ENCODE measurements at places on chromosomes 12 and 14.

GRCh38 chr12:27924350-27925135, 48.0 kb downstream of the PTHLH start:
- no peak for DNase-seq

DNA sequence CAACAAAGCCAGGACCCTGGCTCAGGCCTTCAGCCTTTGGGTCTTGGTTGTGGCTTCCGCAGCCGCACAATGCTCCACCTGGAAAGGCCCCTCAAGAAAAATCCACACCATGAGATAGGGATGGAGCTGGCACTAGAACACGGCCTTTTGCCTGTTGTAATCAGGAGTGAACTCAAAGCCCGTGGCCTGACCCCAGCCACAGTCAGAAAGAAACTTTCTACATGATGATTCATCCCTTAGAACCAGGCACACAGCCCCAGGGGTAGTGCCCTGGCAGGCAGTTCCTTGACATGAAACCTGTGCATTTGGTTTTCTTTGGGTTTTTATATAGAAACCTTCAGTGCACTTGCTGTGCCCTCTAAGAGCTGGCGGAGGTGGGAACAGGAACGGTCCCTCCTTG, 5.1 kb downstream of the CLMN start:
- DNase-seq = no peak

DNA sequence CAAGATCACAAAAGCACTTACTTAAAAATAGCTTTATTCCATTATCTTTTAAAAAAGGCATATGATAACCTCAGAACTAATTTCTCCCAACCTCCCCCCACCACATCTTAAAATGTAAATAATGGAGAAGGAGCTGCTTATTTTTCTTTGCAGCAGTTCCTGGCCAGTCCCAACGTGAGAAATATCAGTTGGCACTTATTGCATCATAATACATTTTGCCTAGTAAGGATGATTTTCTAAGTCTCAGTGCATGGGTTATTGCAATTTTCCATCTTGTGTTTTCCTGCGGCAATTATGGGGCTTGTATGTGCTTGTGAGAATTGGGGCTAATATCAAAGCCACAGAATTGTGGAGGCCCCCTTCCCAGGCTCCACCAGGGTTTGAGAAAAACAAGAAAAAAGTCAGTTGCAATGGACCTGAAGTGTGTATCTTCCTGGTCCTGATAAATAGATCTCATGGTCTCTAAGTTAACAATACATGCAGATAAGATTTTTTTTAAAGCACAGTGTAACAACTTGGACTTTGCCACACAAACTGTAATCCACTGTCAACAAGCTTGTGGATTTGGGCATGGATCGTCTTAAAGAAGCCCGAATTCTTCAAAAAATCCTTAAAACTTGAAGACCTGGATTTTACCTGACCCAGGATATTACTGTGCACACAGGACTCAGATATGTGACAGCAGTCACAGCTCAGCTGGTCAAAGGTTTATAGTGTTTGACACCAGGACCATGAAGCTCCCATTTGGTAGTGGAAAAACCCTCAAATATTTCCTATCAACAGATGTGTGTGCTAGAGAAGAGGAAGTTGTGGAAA, 2.8 kb upstream of the WSB2 start:
- DNase-seq = no peak

- DNase-seq = no peak
These were observed 103.9 kb downstream of the PDE3A start for GRCh38 chr12:20472102-20472782.

GRCh38 chr14:60171690-60172089, 6.5 kb upstream of the DHRS7 start:
- no peak for DNase-seq

DNA sequence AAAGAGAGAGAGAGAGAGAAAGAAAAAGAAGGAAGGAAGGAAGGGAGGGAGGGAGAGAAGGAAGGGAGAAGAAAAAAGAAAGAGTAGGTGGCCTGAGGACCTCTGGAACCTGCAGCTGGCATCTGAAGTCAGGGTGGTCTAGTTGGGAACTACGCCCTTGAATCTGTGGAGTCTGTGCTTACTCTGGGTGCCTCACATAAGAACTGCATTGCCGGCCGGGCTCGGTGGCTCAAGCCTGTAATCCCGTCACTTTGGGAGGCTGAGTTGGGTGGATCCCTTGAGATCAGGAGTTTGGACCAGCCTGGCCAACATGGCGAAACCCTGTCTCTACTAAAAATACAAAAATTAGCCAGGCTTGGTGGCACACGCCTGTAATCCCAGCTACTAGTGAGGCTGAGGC, 10.0 kb upstream of the NRDE2 start:
- no peak for DNase-seq

- DNase-seq = no peak
These were observed 93.2 kb downstream of the FBXW8 start for GRCh38 chr12:117003883-117004404.

- no peak for DNase-seq
These were observed 9.8 kb upstream of the SIX1 start for GRCh38 chr14:60658909-60659585.

- no peak for DNase-seq
These were observed 24.2 kb downstream of the DPF3 start for GRCh38 chr14:72869407-72870329.

DNA sequence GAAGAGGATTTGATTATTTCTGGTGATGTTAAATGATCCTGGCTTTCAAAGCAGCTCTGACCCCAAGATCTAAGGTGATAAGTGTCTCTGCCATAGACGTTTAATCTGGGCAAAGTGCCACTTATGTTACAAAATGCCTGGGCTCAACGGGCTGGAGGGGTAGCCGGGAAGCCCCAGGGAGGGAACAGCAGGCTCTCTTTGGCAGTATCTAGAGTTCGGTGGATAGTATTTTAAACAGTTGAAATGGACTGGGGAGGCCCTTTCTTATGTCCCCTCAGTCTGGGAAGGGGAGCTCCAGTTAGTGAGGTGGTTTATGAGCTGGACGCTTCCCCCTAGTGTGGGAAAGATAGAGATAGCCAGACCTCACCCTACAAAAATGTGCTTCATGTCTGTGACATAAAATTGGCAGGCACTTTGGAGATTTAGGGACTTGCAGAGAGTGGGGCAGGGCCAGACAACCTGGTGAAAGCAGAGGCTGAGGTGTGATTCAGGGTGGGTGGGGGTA, 5.5 kb upstream of the HOXC11 start:
- DNase-seq = no peak

- DNase-seq = no peak
These were observed 740.9 kb downstream of the GALC start for GRCh38 chr14:87252103-87252502.

DNA sequence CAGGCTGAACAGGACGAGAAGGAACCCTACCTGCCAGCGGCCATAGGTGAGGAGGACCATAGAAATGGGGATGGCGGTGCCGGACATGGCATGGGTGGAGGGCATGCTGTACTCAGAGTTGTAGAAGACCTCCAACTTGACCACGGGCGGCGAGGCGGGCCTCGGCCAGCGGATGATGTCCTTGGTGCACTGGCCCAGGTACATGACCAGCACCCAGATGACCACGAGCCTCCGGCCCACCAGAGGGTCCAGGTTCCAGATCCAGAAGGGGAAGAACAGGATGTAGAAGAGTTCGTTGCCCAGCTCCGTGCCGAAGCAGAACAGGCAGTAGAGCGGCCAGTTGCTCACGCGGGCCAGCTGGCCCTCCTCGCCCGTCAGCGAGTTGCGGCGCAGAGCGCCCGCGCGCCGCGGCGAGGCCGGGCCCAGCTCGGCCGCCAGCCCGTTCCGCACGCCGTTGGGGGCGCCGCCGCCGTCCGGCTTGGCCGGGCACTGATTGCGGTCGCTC, 582 bp downstream of the SGPP1 start:
- DNase-seq = no peak

DNA sequence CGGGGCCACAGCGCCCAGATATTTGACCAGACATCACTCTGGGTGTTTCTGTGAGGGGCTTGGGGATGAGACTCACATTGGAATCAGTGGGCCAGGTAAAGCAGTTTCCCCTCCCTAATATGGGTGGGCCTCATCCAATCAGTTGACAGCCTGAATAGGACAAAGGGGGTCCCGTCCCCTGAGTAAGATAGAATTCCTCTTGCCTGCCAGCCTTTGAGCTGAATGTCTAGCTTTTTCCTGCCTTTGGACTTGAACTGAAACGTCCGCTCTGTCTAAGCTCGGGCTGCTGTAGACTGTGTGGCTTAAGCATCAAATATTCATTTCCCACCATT, 88.8 kb upstream of the DIO3 start:
- DNase-seq = no peak

DNA sequence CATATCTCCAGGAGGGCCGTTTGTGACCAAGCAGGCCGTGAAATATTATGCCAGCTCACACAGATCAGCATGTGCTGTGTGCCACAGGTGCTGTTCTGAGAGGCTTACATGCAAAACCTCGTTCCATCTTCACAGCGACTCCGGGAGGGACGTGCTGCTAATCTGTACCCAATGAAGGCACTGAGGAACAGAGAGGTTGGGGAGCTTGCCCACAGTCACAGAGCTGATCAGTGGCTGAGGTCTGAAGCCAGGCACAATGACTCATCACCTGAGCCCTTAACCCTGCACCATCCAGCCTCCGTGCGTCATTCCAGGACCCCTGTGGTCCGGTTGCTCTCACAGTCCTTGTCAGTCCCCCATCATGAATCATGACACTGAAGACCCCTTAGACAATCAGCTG, 66.7 kb downstream of the SLC6A12 start:
- DNase-seq = no peak

DNA sequence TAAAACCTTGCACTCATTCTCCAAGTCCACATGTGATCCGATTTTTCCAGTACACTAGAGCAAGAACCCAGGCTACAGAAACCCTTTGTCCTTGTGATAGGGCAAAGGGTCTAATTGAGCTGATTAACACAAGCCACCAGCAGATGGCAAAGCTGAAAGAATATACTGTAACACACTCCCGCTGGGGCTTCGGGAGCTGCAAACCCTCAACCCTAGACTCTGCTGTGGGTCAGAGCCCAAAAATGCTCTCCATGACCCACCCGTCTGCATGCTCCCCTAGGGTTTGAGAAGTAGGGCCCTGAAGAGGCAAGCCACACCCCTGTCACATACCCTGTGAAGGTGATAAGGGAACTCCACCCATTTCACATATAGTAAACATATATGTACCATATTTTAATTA, 33.6 kb upstream of the PCNX1 start:
- DNase-seq = no peak

- DNase-seq = no peak
These were observed 60.5 kb upstream of the LRIG3 start for GRCh38 chr12:58980768-58981167.

- DNase-seq = no peak
These were observed 1.2 kb downstream of the FUT8 start for GRCh38 chr14:65413739-65414045.

DNA sequence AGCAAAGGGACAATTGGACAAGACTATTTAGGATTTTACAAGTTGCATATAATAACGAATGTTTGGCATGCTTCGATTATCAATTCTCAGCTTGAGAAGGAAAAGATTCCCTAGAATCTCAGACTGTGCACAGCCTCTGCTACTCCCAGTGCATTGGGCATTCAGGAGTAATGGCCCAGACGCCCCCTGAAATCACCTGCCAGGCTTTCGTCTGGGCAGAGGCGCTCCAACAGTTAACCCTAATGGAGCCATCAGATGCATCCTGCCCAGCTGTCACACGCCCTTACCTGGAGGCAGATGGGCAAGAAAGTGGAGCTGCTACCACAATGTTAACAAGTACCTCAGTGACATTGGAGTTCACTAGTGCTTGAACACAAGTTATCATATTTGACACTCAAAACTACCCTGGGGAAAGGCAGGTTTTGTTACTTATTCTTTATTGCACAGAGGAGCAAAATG, 927 bp upstream of the LRP6 start:
- DNase-seq = no peak

DNA sequence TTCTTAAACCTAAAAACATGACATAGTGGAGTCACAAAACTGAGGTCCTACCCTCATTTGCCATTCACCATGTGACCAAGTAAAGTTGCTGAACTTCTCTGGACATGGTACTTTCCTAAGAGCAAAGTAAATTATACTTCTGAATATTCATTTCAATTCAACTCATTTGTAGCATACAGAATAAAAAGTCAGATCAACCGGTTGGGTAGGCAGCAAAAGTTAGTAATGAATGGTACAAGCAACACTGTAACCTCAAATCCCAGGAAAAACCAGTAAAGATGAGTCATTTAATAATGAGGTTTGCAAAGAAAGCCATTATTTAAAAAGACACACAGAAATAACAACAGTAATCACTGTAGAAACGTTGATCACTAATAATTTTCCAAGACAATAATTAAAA, 8.7 kb downstream of the POLE2 start:
- no peak for DNase-seq

DNA sequence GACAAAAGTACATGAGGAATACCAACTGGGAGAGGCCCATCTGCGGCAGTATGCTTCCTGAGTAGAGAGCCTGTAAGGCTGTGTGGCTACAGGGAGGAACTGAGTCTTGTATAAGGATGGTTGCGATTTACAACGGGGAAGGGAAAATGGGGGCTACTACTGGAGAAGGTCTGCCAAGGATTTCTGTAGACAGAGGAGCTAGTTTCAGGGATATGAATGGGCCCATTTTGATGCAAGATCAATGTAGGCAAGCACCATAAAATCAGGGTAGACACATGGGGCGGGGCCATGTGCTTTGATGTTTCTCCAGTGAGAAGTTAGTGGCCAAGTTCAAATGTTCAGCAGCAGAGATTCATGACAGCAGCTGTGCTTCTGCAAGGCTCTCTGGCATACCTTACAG, 149.4 kb downstream of the GPR65 start:
- DNase-seq = no peak

DNA sequence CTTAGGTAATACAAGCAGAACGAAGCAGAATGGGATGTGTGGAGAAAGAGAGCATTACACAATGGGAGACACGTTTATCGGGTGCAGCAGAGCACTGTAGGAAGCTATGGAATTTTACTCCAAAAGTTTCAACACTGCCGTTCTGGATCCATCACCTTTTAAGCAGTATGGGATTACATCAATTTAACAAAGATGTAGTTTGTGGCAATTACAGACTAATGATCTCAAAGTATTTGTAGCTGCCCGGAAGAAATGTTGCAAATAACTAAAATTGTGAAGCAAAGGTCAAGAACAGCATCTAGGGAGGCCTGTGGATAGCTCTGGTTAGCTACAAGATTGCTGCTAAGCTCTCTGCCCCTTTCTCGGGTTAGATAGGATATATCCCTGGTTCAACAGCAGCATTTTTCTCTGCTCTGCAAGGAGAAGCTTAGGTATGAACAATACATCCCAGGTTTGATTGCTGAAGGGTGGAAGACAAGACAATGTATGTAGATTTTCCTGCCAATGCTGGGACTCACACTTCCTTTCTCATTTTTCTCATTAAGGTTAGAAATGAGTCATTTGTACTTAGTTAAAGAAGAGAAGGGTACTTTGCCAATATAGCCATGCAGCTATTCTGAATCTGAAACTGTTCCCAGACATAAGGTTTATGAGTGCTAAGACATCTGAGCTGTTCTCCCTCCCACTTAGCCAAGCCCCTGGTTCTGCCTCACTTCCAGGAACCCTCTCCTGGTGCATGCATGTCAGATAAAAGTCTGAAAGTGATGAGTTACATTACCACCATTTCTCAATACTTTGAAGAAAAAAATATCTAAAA, 75.0 kb upstream of the HIF1A start:
- peak; percentile 29 for DNase-seq

- no peak for DNase-seq
These were observed 56.2 kb downstream of the NTF3 start for GRCh38 chr12:5487948-5488625.

GRCh38 chr12:43267818-43268217, 284.2 kb downstream of the ADAMTS20 start:
- DNase-seq = no peak
